ENCODE measurements at places on chromosomes 1 and 21.

DNA sequence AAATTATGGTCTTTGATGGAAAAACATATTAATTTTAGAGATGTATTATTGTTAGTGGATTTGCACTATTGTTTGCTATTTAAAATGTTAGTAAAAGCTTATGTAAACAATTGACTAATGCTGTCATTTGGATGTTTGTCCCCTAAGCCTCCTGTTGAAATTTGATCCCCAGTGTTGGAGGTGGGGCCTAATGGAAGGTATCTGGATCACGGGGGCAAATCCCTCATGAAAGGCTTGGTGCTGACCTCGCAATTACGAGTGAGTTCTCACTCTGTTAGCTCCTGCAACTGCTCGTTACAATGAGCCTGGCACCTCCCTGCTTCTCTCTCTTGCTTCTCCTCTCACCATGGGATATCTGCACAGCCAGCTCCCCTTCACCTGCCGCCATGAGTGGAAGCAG is 14.3 kb downstream of the TMEM35B start:
- peak; percentile 43 for DNase-seq

- no peak for DNase-seq
These were observed 59.3 kb downstream of the EYA3 start for GRCh38 chr1:28028873-28029654.

- DNase-seq, result no peak
These were observed 4.6 kb downstream of the PNRC2 start for GRCh38 chr1:23964235-23964668.

DNA sequence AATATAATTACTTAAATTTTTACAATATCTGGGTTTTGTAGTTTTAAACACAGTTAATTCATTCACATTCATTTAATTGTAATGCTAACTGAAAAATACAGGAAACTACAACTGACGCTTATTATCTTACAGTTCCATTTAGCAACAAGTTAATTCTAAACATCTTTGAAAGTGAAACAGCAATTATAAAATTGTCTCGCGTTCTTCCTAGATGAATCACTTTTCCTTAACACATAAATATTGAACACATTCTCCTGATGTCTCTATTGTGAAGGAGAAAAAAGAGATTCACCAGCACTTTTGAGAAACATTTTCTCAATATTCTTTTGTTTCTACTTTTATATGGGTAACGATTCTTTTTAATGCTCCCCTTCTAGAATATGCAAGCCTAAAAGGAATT is 6.4 kb downstream of the PTGFR start:
- DNase-seq, result no peak

DNA sequence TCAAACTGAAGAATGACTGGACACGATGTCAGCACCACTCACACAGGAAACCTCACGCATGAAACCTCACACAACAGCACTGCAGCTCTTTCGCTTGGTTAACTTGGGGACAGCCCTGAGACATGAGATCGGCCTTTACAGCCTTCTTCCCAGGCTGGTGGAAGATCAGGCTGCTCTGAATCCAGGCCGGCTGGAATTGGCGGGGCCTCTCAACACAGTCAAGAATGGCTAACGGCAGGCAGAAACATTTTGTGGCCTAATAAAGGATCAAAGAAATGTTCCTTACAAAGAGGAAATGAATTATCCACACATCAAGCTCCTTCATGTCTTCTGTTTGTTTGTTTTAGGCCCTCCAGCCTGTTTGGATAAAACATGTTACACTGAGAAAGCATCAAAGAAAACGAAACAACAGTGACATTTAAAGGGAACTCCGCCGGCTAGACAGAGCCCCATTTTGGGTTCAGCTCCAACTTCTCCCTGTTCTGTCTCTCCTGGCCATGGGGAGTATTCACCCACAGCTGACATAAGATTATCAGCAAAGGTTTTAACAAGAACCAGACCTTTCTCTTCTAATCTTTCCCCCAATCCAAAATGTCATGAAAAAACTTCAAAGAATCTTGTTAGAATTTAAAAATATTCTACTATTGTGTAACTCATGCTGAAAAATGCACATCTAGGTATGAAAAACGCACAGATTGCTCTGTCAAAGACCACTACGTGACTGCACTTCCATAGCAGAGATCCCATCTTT is 131.2 kb downstream of the SLC45A1 start:
- DNase-seq, result no peak

GRCh38 chr1:6443339-6444115 is 19.0 kb downstream of the ESPN start:
- no peak for DNase-seq

DNA sequence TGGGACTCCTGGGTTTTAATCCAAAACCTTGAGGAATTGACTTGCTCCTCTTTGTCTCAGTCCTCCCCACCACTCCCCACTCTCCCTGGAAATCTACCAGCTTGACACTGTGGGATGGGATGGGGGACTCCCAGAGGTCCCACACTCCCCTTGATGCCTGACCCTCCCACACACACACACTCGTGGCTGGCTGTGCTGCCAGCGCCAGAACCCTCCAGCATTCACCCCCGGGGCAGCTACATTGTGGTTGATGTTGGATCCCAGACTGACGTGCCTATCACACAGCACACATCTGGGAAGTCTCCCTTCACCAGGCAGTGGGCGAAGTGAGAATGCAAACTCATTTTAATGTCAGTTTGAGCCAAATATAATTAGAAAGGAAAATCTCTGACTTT is 10.0 kb downstream of the KIRREL1 start:
- no peak for DNase-seq

- DNase-seq, result no peak
These were observed 41.9 kb downstream of the TRIM11 start for GRCh38 chr1:228364706-228365213.

GRCh38 chr1:226052061-226052460 is 10.5 kb upstream of the H3-3A start:
- no peak for DNase-seq

- DNase-seq, result no peak
These were observed 17.4 kb downstream of the TIAM1 start for GRCh38 chr21:31326522-31327242.

GRCh38 chr1:9369964-9370788 is 77.5 kb downstream of the SPSB1 start:
- DNase-seq, result no peak

GRCh38 chr1:81228926-81229325 is 571.8 kb upstream of the ADGRL2 start:
- no peak for DNase-seq

- DNase-seq, result no peak
These were observed 684 bp upstream of the MCL1 start for GRCh38 chr1:150579945-150580642.

DNA sequence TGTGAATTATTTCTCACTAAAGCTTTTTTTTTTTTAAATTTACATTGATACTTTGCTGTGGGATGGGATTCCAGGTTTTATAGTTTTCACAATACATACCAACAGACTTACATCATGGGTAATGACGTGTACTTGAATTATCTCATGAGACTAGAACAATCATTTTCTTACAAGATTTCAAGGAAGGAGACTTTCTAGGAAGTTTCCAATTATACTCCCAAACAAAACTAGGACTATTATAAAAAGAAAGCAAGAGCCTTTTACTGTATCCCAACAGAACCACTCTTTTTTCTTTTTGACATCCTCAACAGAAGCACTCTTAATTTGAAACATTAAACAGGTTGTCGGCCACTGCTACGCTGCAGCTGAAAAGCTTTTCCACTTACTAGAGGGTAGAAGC is 48.7 kb downstream of the TESK2 start:
- DNase-seq, result no peak

DNA sequence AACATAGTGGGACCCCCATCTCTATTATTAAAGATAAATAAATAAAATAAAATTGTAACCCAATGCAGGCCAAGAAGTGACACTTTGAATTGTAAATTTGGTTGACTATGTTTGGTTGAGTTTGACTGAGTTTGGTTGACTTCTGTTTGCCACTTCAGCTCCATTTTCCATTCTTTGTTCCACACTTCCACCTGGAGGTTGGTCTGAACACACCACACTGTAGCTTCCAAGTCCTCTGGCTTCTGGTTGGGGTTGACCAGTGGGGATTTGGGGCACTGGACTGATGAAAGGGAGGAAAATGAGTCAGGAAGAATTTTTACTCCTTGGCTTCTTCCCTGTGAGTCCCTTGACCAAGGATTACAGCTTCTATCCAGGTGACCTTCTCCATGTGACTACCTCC is 40.6 kb upstream of the DIPK1A start:
- DNase-seq, result peak; percentile 41

- DNase-seq, result no peak
These were observed 63.9 kb upstream of the WARS2 start for GRCh38 chr1:119204197-119204960.

DNA sequence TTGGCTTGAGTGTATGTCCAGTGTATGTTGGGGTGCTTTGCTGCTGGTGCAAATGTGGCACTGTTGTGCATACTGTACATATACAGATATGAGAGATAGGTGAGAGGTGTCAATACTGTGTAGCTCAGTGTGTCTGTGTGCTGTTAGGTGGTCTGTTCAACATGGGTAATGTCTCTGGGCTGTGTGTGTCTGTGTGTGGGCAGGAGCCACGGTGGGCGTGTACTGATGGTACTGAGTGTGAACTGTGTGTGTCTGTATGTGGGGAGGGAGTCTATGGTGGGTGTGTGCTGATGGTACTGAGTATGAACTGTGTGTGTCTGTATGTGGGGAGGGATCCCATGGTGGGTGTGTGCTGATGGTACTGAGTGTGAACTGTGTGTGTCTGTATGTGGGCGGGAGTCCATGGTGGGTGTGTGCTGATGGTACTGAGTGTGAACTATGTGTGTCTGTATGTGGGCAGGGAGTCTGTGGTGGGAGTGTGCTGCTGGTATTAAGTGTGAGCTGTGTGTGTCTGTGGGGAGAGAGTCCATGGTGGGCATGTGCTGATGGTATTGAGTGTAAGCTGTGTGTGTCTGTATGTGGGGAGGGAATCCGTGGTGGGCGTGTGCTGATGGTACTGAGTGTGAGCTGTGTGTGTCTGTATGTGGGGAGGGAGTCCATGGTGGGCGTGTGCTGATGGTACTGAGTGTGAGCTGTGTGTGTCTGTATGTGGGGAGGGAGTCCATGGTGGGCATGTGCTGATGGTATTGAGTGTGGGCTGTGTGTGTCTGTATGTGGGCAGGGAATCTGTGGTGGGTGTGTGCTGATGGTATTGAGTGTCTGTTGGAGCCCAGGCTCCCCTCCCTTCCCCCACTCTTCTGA is 32.2 kb upstream of the FOXO6 start:
- no peak for DNase-seq

GRCh38 chr1:38274974-38275373 is 228.4 kb upstream of the POU3F1 start:
- no peak for DNase-seq

DNA sequence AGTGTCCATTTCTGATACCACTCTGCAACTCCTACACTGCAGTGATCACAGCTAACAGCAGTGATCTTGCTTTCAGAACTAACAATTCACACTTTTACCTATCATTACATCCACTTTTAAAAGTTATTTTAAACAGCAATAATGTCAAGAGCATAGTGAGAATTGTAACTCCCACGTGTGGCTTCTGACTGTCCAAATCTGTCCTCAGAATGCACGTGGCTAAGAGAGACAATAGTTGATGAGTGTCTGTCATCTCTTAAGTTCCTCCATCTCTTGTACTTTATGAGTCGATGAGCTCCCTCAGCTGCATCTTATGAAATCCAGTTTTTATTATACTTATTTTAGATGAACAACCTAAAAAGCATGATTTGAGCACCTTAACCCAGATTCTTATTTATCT is 16.5 kb upstream of the CFHR5 start:
- no peak for DNase-seq

- DNase-seq, result no peak
These were observed 69.2 kb downstream of the UBE4B start for GRCh38 chr1:10101929-10102328.

GRCh38 chr1:53896635-53897229 is 2.7 kb downstream of the DIO1 start:
- no peak for DNase-seq

- peak; percentile 63 for DNase-seq
These were observed 7.7 kb upstream of the CDC42 start for GRCh38 chr1:22044690-22045420.

DNA sequence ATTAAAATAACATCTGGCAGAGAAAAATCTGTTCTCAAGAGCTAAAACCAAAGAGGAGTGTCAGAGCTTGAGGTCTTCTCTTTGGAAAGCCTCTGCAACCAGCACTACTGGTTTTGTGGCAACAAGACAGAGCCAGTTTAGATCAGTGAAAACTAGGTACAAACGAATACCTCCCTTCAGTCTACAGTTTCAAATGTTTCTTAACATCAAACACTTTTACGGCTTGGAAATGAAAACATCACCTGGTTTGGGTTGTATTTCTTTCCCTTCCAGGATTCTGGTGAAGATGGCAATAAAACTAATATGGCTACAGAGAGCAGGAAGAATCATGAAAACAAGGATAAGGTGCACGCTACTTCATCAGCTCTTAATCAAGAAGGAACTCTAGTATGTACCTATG is 339.4 kb upstream of the ESRRG start:
- DNase-seq, result no peak

- DNase-seq, result no peak
These were observed 36.6 kb upstream of the HSD3B1 start for GRCh38 chr1:119470377-119470776.

DNA sequence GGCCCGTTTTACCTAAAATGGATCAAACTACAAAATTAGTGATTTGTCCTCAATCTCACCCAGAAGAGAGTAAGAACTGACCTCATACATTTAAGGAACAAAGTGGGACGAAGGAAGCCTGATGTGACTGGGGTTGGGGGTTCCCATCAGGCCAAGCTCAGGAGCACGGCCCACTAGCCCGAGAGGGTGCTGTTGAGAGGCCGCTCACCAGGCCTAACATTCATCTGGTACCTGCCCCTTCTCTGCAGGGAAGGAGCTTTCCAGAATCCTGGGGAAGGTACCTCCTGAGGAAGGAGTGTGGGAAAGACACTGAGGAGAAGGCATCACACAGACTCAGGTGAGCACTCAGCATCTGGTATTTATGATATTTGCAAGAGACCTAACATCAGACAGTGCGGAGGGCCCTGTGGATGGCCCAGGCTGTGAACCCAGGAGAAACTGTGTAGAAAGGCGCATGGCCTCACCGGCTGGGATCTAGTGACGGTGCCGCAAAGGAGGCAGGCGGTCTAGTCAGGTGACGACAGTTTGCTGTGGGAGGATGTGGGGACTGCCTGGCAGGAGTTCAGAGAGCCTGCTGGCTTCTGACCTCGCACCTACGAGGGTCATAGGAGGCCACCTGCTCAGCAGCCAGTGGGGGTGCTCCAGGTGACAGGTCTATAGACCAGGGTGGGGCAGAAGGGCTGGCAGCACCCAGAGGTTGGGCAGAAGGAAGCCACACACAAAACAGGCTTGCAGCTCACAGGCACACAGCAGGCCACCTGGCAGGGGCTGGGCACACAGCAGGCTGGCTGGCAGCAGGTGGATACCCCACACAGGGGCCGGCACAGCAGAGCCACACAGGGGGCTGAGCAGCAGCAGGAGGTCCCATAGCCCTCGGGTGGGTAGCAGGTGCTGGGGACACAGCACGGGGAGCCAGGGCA is 543 bp downstream of the KRTAP12-4 start:
- DNase-seq, result no peak

- DNase-seq, result no peak
These were observed 284.3 kb upstream of the NR5A2 start for GRCh38 chr1:199743227-199743626.

GRCh38 chr1:151723726-151724370 is 2.5 kb downstream of the RIIAD1 start:
- no peak for DNase-seq

- no peak for DNase-seq
These were observed 9.0 kb downstream of the DR1 start for GRCh38 chr1:93354749-93355148.

GRCh38 chr1:901108-901859 is 22.4 kb upstream of the SAMD11 start:
- DNase-seq, result no peak

Data from PC-9 (cell line).